Stimulated activated naive CD4-positive, alpha-beta T cell treated with Interleukin-2 at 50 U/mL for 16 hours (primary cell): ENCODE measurements at places on chromosomes 2 and 18.

DNA sequence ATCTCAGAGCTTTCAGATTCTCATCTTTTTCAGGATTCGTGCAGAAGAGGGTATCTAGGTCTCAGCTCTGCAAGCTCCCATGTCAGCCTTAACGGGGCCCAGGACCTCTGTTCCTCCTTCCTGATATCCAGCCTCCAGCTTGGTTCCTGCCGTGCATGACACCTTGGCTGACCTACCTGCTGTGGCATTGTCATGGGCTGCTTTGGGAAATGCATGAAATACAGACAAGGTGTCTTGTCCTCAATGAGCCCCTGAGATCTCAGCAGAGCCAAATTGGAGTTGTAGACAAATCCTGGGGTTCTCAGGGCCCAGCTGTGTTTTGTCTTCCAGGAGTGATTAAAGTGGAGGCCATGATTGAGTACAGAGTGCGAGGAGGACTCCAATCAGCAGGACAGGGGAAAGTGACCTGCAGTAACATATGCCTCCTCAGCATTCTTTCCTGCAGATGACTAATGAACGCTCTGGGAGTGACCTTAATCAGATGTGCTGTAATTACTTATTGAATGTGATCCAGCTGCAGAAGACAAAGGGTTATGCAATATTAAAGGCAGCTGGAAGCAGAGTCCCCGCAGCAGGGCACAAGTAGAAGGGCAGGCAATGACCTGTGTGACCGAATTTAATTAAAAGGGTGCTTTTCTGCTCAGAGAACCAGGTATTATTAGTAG is 141.1 kb downstream of the CCBE1 start:
- DNase-seq, result no peak

GRCh38 chr2:219500135-219500534 is 1.4 kb downstream of the GMPPA start:
- DNase-seq, result no peak

GRCh38 chr2:189685540-189686229 is 11.2 kb downstream of the ANKAR start:
- DNase-seq, result no peak

DNA sequence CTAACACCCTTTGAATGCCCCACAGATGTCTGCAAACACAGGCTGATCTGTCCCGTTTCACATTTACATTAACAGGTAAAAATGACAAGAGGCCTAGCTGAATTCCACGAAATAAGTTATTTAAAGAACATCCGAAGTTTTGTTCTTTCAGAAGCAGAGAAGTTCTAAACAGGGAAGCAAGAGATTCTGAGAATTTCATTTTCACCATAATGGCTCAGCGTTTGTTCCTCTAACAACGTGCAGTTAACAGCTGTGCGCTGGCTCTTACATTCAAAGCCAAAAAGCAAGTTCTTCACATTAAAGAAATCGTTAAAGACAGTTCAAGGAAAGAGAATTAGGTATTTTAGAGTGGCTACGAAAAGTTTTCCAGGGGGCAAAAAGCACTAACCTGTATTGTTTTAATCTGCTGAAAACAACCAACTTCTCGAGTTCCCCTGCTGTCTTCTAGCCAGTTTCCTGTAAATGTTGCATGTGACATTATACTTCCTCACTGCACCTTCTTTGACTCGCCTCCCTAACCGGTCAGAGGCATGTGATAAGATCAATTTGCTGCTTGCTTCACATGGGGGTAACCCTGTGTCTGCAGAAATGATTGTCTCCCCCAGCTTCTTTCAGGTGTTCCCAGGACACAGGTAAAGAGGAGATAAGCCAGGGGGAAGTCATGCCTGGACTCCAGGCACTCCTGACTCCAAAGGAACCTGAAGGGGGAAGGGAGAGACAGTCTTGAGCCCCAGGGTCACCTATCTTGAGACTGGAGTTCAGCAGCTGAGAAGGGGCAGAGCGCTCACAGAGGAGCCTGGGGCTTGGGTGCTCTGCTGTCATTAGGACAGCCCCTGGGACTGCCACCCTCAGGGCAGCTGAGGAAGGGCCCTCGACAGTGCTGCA is 36.8 kb upstream of the WIPF1 start:
- peak; percentile 31 for DNase-seq

DNA sequence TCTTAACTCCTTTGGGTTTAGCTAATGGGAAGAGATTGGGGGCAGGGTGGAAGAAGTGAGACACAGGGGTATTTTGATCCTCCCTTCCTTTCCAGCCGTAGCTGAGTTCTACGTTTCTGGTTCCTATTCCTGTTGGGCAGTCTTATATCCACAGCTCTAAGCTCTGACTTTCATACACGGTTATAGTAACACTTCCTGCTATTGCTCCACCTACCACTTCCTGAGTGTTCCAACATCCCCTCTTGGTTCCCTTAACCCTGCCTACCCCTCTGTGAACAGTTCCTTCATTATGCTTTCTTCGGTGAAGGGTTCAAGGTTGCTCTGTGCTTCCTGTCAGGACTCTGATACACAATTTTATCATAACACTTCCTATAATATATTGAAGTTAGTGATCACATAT is 205.1 kb downstream of the DNAH7 start:
- no peak for DNase-seq

DNA sequence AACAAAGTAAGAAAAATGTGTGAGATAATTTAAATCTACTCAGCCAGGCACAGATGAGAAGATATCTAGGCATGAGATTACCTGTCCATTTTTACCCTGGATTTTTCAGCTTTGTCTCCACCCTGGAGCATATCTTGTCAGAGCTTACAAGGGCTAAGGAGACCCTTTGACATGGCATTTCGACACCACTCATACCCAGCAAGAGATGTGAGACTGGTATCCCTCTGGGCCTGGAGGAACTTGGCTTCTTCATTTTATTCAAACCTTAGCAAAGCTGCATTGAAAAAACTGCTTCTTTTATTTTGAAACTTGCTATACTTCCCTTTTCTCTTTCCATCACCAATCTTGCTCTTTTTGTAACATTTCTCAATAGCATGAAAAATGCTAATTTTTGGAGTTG is 194.9 kb upstream of the HNMT start:
- DNase-seq, result no peak

DNA sequence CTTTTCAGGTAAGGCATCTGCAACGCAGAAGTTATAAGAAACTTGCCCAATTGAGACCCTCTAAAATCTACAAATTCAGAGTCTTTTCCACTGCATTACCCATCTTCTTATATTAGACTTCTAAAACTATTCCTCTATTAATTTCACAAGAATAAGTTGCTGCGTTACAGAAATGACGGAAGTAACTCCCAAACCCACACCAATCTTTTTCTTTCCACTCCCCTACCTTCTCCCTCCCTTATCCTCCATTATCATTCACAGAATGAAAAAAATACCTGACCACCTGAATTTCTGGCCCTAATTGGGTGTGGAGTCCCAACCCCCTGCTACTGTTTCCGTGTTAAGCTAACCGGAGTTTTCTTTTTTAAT is 689 bp downstream of the RPRD1A start:
- no peak for DNase-seq

DNA sequence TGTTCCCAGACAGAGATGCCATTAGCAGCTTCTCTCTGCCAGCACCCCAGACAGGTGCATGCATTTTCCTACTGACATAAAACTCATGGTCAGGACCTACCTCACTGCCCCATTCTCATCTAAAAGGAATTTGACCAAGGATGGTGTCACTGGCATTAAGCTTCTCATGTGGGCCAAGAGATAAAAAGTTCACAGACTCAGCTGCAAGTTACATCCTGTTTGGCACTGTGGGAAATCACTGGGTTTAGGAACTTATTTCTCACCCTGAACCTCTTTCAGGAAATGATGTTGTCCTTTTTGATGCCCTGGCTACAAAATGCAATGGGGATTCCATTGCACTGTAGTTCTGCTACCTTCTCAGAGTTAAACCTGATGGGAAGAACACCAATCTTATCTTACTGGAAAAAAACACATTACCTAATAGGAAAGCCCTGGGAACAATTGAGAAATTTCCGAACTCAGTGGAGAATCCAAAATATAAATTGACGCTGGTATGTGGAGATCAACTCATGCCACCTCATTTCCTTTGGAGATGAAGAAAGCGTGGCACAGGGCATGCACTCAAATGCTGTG is 252.1 kb upstream of the COPS8 start:
- DNase-seq, result no peak
